ENCODE measurements at places on chromosomes 11 and 22.
A peak's percentile ranks its signal among the peaks of the same experiment; 100 is the strongest.

DNA sequence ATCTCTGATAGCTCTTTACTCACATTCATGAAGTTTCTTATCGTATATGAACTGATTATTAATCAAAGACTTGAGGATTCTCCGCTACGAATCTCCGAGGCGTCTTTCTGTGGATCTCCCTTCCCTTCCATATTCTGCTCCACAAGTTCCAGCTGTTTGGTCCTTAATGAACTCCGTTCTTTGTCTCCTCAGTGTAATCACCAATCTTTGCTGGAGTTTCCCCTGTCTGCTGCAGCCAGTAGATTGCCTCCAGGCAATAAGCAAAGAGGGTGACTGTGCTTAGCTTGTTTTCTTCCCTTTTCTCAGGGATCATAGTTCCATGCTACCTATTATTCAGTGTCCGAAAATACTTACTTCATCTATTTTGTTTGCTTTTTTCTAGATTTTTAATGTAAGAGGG is 169.6 kb upstream of the FOLH1 start:
- no peak for DNase-seq

- no peak for DNase-seq
Observed at GRCh38 chr22:50560034-50560433, 2.7 kb downstream of the SYCE3 start.

DNA sequence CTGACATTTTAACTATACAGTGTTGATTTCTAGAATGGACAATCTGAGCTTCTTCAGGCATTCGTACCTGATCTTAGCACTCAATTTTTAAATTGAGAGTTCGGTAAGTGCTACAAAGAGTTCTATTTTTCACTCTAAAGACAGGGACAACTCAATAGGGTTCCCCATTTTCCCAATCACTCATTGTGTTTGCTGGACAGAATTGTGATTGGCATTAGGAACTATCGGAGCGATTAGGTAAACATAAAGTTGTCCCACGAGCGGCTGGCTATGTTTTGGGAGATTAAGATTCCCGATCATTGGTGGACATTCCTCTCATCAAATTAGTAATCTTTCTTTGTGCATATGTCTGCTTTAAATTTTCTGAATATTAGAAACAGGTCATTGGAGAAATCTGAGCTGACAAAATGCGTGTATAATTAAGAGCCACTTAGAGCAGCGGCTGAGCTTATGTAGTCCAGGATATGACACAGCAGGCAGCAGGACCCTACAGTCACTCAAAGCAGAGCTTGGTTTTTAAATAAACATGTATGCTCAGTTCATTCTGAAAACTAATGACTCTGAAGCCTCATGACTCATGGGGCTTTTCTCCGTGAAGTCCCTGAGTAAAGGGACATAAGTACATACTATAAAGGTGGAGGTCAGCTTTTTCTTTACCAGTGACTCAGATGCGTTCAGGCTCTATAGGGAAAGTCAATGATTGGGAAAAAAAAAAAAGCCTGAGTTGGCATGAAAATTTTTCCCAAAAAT is 109.4 kb downstream of the GRIA4 start:
- peak; percentile 2 for DNase-seq

DNA sequence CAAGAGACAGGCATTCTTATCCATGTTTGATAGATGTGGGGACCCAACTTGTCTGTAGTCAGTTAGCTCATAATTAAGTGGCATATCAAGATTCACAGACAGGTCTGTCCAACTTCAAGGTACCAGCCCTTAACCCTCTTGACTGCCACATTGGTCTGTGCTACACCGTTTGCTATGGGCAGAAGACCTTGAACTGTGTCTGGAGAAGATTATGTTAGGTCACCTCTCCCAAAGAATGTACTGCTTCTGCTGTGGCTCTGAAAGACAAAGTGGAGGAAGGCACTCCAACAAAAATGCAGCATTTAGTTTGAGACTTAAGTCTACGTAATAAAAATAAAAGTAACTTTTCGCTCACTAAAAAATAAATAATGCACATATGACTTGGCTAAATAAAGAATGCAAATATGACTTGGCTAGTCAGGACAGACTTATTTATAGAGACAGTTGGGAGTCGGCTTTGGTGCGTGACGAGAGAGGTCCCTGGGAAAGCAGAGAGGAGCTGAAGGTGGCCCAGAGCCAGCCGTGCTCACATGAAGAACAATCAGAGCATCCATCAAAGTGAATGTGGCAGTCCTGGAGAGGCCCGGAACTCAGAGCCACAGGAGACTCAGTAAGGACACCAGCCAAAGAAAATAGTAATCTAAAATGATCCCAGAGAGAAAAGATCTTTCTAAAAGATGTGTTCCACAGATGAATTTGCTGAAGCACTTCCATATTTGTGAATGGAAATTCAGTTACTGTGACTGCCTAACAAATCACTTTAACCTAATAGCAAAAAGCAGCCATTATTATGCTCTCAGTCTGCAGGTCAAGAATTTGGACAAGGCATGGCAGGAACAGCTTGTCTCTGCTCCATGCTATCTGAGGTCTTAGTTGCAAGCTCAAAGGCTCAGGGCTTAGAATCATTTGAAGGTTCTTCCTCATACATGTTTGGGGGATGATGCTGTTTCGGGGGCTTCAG is 35.0 kb downstream of the CWC15 start:
- no peak for DNase-seq

GRCh38 chr11:124638500-124638899 is 15.8 kb downstream of the TBRG1 start:
- DNase-seq: no peak

DNA sequence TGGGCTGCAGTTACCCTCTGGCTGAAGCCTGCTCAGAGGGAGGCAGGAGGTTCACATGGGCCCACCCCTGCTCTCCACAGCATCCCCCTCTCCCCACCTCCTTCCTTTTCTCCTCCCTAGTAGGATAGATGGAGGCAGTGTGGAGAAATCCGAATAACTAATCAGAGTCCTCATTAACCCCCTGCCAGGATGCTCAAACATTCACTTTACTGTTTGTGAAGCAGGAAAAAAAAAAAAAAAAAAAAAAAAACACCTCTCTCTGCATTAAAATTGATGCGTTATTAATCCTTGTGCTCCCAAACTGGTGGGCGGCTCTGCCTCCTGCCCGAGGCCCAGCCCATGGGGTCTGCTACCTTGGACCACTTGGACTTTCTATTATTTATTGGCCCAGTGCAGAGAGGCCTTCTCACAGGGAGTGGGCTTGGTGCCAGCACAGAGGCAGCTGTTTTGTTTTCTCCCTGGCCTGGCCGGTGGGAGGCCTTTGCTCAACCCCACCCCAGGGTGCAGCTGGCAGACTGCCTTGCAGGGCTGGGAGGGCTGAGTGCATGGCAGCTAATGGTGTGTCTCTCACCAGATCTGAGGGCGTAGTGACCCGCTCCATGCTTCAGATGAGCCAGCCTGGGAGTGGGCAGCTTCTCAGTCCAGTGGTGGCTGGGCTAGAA is 150.7 kb downstream of the PKNOX2 start:
- no peak for DNase-seq

- DNase-seq: no peak
Observed at GRCh38 chr11:65104628-65105027, 7.0 kb upstream of the TM7SF2 start.

DNA sequence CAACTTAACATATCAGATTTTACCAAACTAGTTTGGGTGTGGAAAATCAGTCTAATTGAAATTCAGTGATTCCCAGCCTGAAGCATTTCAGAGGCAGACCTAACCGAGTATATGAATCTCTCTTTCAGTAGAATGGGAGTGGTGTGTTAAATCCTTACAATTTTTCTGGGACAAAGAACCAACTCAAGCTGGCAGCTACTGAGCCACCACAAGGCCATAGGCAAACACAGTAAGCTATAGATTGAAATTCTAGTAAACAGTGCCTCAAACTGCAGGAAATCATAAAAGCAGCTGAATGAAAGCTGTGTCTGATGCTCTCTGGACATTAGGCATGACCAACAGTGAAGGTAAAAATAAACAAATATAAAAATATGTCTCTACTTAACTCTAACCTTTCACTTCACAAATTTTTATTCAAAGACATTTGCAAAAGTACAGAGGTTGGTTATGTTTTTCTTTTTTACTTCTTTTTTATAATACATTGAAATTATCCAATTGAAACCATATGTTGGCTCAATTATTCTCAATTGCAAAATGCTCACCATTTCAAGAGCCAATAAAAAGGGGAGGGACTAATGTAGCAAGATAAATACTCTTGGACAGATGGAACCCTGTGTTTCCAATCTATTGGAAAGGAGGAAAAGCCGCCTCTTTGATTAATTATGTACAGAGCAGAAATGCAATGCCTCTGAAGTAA is 35.8 kb upstream of the FIBIN start:
- no peak for DNase-seq

DNA sequence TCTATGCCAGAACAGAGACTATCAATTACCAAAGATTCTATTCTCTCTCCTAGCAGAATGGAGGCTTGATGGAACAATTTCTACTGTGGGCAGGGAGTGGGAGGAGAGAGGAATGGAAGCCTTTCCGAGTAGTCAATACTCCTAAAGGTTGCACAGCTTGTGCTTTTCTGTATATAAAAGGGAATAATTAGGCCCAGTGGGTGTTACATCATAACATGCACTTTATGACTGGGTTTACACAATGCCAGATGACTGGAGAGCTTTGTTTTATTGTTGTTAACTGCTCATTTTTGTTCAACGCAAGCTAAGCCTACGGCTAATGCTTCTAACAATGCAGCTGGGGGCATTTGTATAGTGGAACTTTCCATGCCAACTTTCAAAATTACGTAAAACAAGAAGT is 2237.9 kb upstream of the RAG2 start:
- DNase-seq: no peak

DNA sequence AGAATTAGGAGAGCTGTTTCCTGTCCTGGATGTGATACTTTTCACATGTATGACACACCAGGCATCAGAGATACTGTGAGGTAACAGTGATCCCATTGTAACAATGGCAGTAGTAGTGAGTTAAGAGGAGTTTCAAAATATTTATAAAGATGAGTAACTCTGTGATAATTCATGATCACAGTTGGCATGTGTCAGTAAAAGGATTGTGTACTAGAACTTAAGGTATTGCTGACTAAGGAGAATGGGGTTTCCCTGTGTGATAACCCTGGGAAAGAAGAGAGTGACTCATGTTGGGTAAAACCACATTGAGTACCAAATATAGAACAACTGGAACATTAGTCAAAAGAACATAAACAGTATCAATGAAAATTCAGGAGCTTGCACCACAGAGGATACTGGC is 22.9 kb upstream of the SLC5A1 start:
- peak; percentile 79 for DNase-seq

- DNase-seq: no peak
Observed at GRCh38 chr11:82533628-82534327, 199.9 kb downstream of the FAM181B start.

- DNase-seq: no peak
Observed at GRCh38 chr11:64118876-64119665, 46.8 kb downstream of the MACROD1 start.

DNA sequence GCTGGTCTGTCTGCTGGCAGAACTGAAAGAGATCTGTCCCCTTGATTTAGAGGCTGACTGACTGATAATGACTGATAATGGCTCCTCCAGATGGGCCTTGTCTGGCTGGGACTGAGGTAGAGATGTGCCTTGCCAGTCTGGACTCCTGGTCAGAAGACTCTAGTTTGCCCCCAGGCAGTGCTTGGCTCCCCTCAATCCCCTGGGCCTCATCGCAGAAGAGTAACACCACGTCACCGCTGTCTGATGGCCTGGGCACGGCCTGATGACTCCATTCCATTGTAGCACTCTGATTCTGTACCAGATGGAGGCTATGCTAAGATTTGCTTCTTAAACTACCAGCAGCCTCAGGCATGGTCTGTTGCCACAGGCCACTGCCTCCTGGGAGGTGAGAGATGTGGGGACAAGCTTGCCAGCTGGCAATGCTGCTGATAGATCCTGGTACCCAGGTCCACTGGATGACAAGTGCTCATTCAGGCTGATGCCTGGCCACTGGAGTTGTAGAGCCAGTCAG is 19.1 kb downstream of the CYB5R2 start:
- no peak for DNase-seq

DNA sequence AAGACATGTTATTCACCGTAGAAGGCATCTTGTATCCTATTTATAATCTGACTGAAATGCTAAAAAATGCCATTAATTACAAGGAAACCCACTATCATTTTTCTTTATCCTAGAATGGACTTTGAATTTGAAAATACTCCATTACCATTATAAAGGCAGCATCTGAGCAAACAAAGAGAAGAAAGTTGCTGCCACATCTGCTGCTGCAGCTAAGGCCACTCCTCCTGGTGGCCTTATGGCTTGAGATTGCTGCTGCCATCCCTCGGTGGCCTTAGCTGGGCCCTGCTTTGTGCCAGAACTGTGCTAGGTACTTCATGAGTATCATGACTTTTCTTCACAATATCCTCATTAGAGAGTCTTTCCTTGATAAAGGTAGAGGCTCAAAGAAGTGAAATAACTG is 1210.1 kb upstream of the TENM4 start:
- DNase-seq: no peak

GRCh38 chr11:61613051-61613450 is 32.2 kb upstream of the SYT7 start:
- DNase-seq: no peak

DNA sequence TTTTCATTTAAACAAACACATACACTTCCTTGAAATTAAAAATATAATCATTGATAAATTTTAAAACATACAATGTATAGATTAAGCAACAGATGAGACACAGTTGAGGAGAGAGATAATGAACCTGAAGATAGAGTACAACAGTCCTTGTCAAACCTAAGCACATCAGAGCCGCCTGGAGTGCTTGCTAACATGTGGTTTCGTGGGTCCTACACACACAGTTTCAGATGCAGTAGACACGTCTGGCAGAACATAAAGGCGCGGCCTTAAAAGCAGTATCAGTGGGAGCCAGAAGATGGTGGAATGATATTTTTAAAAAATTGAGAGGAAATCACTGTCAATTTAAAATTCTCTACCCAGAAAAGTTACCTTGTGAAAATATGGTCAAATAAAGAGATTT is 134.4 kb downstream of the MPPED1 start:
- DNase-seq: no peak

- DNase-seq: no peak
Observed at GRCh38 chr11:134145715-134146114, 76.8 kb downstream of the JAM3 start.

DNA sequence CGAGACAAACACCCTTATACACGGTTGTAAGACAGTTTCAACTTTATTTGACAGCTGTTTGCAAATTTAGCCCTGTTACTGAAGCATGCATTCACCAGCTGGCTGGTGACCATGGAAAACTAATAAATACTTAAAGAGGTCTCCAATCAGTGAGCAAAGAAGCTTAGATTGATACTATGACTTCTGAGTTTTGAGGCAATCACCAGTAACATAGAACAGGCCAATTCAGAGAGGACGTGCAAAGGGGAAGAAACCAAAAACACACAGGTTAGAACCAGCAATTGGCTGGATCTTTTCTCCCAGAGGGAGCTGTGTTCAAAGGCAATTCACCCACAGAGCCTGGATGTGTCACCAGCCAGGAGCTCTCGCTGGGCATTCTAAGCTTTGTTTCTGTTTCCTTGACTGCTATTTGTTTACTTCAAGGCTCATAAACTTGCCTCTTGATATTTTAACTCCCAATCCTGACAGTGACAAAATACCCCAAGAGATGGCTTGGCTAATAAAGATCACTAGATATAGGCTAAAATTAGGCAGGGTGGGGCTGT is 113.6 kb upstream of the MTMR2 start:
- DNase-seq: peak; percentile 41

- peak; percentile 76 for DNase-seq
Observed at GRCh38 chr11:36774603-36775002, 176.6 kb upstream of the RAG2 start.

Data from RWPE1 (cell line).